ENCODE measurements at places on chromosomes 5 and 9.

DNA sequence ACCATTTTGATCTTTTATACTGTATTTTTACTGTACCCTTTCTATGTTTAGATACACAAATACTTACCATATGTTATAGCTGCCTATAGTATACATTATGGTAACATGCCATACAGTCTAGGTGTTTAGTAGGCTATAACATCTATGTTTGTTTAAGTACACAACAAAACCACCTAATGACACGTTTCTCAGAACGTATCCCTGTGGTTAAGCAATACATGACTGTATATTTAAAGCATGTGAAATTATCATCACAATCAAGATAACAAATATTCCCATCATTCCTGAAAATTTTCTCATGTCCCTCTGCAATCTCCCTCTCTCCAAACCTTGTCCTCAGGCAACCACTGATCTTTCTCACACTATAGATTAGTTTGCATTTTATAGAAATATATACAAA is 66.4 kb upstream of the SUSD1 start:
- DNase-seq, result no peak

DNA sequence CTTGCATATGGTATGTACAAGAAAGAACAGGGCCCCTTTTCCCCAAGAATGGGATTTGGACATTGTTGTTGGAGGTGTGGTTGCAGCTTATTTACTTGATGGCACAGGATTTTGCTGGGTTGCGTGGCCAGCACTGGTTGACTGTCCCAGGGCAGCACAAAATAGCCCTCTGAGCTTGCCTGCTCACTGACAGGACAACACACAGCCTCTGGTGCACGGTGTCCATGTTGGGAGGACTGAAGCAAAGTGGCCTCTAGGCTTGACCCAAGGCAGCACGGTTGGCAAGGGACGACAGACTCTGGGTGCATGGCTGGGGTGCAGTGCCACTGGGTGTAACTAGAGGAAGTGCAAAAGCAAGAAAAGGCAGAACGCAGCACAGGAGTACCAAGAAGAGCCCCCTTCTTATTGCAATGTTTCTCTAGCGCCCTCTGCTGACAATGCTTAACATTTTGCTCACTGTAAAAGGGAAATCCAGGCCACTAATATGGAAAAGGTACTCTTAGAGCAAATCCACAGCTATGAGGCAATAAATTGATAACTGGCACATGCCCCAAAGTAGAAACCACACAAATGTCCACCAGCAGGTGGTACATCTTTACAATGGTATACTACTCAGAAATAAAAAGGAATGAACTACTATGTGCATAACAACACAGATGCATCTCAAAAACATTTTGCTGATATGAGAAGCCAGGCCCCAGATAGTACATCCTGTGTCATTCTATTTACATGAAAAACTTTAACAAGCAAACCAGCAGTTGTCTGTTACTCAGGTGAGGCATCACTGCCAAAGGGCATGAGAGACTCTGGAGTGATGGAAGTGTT is 47.4 kb upstream of the BARX1 start:
- no peak for DNase-seq

DNA sequence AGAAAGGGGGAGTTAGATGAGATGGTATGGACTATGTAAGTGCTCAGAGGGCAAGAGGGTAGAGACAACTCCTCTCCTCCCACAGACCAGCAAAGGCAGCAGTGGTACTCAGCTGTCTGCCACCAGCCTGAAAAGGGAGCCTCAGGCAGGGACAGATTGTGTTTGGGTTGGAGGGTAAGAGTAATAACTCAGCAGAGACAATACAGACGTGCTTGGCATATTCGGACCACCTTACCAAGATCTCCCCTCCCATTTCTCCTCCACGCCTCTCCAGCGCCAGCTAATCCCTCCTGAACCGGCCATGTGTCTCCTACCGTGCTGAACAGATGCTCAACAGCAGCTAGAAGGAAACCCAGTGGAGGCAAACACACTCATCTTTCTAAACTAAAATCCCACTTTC is 180.8 kb downstream of the ASTN2 start:
- no peak for DNase-seq

DNA sequence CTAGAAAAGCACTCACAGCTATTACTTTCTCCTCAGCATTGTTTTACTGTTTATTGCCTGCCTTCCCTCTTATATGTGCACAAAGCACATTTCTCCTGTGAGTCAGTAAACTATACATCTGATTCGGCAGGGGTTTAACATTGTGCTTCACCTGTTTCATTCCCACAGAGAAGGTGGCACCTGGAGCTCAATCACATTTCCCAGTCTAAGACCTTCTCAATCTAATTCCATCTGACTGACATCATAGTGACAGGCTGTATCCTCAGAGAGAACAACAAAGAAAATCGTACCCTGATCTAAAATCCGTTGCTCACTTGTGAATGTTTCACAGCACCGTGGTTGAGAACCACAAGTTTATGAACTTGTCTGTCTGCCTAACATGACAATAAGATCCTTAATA is 92.4 kb upstream of the CAST start:
- DNase-seq, result no peak

- no peak for DNase-seq
These were observed 119.8 kb downstream of the PRDM6 start for GRCh38 chr5:123208668-123209501.

DNA sequence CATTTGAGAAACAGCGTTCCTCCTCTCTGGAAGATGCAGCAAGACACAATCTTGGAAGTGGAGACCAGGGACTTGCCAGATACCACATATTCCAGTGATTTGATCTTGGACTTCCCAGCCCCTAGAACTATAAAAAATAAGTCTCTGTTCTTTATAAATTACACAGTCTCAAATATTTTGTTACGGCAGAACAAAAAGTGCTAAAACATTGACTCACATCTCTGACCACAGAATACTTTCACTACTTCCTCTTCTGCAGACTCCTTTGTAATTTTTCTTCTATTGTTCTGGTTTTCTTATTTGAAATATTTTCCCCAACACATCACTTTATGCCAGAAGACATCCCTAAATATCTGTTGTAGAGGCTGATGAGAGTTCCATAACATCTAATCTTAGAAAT is 706.1 kb upstream of the CDH18 start:
- DNase-seq, result no peak

GRCh38 chr9:78213712-78214111 is 22.2 kb upstream of the CEP78 start:
- DNase-seq, result no peak

GRCh38 chr5:32446630-32447029 is 2.1 kb upstream of the ZFR start:
- DNase-seq, result no peak

GRCh38 chr5:141182248-141182647 is at the start of gene PCDHB16:
Gene PCDHB16 (plus strand): TSS chr5:141182387. CDS start chr5:141182560, 173 bp downstream.
- DNase-seq, result no peak

- DNase-seq, result no peak
These were observed 25.0 kb downstream of the ANKS6 start for GRCh38 chr9:98771209-98771874.

GRCh38 chr5:15821506-15821905 is 321.5 kb downstream of the FBXL7 start:
- no peak for DNase-seq

- DNase-seq, result no peak
These were observed 22.1 kb downstream of the IQGAP2 start for GRCh38 chr5:76425146-76425545.

- DNase-seq, result no peak
These were observed 60.4 kb downstream of the TNC start for GRCh38 chr9:115057559-115057958.

GRCh38 chr9:94881940-94882339 is 155.4 kb downstream of the AOPEP start:
- DNase-seq, result no peak

- no peak for DNase-seq
These were observed 39.6 kb downstream of the PCDHGC5 start for GRCh38 chr5:141528291-141528984.

DNA sequence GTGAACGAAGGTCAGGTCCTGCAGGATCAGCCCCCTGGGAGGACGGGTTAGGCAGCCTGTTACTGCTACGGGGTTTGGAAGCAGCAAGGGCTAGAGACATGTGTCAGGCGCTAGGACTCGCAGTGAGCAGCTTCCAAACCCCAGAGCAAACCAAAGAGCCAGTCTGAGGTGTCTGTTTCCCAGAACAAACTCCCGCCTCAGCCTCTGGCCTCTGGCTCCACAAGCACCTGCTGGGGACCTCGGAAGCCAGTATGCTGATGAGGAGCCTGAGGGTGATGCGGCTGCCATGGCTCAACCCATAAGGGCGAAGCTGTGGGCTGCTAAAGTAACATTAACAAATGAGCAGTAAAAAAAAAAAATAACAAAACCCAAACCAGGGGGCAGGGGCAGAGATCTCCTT is 35.0 kb downstream of the PRRT1B start:
- DNase-seq, result no peak

- DNase-seq, result no peak
These were observed 256.4 kb downstream of the ICE1 start for GRCh38 chr5:5678909-5679308.

- DNase-seq, result no peak
These were observed 189.2 kb downstream of the PCSK1 start for GRCh38 chr5:96243862-96244261.

GRCh38 chr9:37184905-37185867 is 64.8 kb downstream of the ZCCHC7 start:
- DNase-seq, result no peak

DNA sequence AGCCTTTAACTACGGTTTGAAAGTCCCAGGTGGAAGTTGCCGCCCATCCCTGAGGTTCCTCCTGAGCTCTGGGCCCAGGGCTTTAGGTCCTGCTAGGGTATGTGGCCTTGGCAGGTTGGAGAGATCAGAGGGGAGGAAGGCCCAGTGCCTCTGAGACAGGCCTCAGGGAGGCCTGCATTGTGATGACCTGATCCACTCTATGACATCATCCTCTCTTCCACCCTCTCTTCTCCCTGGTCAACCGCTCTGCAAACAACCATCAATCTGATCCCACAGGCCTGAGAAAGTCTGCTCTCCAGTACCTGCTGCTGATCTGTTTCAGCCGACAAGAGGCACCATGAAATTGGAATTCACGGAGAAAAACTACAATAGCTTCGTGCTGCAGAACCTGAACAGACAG is at the start of gene CCIN:
Gene CCIN, plus strand, starts transcription at position 223 of the 400 bp plus-strand sequence. Its CDS starts 115 bp downstream, at position 338.
- DNase-seq, result no peak

DNA sequence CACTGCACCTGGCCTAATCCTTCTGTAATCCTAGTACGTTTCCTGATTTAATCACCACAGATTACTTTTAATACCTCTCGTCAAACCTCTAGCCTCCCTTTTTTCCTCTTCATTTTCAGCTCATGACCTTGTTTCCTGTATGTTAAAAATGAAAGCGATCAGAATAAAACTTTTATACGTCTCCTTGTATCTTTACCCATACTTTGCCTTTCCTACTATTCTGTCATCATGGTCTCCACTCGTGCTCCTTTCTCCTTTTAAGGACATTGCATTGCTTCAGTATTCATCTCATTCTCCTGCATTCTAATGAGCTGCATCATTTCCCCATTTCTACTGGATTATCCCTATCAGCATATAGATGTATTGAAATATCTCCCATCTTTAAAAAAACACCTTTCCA is 8.5 kb downstream of the CDC42SE2 start:
- no peak for DNase-seq

- no peak for DNase-seq
These were observed 30.1 kb downstream of the PTPA start for GRCh38 chr9:129141066-129142041.

GRCh38 chr5:34535433-34535832 is 120.7 kb upstream of the RAI14 start:
- DNase-seq, result no peak

DNA sequence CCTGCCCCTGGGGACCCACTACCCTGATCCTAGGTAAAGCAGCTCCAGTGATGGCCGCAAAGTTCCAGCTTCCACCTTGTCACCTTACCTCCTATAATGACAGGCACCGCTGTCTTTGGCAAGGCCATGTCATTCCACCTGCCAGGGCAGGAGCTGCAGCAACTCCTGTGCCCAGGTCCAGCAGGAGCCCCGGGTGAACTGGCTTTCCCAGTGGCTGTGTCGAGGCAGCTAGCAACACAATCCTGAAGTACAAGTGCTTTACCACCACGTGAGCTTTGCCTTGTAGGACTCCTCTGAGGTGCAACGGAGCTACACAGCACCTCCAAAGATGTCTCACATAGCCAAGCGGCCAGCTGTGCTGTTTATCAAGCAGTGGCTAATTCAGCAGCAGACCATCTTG is 20.7 kb upstream of the MGAT1 start:
- DNase-seq, result no peak

DNA sequence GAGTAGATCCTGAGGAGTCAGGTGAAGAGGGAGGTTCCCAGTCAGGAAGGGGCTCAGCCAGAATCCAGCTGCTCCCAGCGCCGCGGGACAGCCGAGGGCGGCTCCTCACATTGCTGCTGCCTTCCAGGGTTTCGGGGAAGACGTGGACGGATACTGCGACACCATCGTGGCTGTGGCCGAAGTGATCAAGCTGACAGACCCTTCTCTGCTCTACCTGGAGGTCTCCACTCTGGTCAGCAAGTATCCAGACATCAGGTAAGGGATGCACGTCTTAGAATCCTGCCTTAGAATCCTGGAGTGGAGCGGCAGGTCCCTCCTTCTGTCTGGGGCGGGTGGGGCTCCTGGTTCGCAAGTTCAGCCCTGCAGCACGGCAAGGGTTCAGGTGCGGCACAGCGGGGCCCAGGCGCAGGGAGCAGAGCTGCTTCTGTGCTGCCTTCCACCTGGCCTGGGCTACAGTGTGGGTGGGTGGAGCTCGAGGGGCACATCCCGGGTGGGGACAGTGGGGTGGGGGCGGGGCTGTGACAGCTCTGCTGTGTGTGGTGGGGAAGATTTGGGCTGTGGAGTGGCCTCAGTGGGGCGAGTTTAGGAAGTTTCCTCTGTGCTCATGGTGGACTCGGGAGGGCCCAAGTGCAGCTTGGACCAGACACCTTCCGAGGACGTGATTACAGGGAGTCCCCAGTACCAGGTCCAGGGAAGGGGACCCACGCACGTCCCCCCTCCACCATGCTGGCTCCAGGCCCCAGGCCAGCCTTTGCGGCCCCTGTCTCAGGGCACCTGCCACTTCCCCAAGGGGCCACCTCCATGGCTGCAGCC is 22.8 kb downstream of the EXOC3 start:
- no peak for DNase-seq

GRCh38 chr9:87672586-87672985 is 53.3 kb upstream of the CTSL start:
- no peak for DNase-seq

- DNase-seq, result no peak
These were observed 746.5 kb upstream of the ZNF608 start for GRCh38 chr5:125492977-125493376.

DNA sequence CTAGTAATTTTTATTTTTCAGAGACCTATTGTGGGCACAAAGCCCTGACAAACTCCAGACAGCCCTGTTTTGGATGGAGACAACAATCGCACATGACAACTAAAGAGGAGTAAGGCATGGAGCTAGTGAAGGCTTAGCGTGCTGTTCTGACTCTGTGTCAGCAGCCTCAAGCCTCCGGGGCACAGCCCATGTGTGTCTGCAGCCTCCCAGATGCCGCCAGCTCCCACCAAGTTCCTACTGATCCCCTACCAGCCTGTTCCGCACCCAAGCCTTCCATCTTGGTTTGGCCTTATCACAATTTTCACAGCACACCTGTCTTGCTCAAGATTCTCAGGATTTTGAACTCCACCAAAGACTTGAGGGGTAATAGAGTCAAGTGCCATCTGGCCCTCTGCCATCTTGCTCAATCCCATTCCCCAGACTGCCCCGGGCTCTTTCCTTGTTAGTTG is 70.3 kb upstream of the SH3PXD2B start:
- DNase-seq, result no peak

All from cortex of kidney (tissue), 1 donor.